ENCODE measurements at places on chromosomes 4 and X. TPM values are rescaled to one million over a fixed set of nuclear protein-coding genes. Genes with fewer than 3 reads are reported as not detected.

RAB40AL gene
- 0.22 TPM for total RNA-seq

VSIG1 gene
- 0.40 TPM for total RNA-seq

CNKSR2 gene
- 3.1 TPM for total RNA-seq

GLUD2 gene
- total RNA-seq, result 1.6 TPM

SLC6A14 gene
- total RNA-seq, result not detected

MAGEA2B gene
- total RNA-seq, result not detected
